IMR-90 (cell line): ENCODE measurements at places on chromosomes 6 and 20.

GRCh38 chr20:10792291-10792690 is 118.5 kb upstream of the JAG1 start:
- H3K4me3 ChIP-seq, result no peak overlapping the region
- H3K4me1 ChIP-seq, result peaks cover 2% of the 10 kb centered on the region; the same call in 1 of the 2 replicates
- no peak overlapping the region for H3K27ac ChIP-seq
- peaks cover 3% of the 10 kb centered on the region; the same call in 1 of the 2 replicates for H3K27me3 ChIP-seq

DNA sequence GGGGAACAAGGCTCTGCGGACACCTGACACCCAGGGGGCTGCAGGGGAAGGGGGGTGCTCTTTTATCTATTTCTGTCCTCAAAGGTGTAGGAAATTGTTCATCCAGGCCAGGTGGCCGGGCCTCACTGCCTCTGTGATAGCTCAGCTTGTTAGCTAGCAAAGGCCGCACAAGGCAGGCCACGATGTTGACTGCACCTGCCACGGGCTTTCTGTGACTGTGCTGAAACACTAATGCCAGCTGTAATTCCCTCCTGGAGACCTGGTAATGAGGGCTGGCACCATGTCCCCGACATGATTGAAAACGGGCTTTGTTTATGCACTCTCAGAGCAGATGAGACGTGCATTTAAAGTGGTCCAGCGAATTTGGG is 61.4 kb upstream of the APCDD1L start:
- no peak overlapping the region for H3K27ac ChIP-seq
- no peak for DNase-seq
- no peak overlapping the region for H3K4me3 ChIP-seq
- no peaks in the 10 kb centered on the region for H3K36me3 ChIP-seq
- H3K4me1 ChIP-seq, result peaks cover 6% of the 10 kb centered on the region

DNA sequence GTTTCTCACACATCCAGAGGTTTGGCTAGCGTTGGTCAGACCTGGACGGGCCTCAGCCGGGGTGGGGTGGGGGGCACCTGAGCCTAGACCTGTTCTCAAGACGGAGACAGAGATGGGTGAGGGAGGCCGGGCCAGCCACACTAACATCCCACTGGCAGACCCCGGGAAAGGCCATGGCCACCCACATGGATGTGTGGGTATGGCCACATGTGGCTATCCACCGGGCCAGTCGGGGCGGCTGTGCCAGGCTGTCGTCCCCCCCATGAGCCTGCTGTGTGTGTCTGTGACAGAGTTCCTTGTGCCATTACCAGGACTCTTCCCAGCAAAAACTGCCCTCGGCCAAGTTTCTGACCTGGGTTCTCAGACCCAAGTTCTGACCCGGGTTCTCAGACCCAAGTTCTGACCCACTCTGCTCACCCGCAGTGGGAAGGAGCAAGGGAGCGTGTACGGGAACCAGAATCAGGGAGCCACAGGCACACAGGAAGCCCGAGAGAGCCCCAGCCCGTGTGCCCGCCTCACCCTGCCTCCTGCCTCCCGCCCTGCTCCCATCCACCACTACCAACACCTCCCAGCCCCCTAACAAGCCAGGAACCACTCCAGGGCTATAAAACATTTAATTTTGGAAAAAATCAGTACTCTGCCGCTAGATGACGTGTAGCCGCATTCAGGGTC is 255.5 kb downstream of the TAF4 start:
- H3K4me3 ChIP-seq, result no peak overlapping the region
- no peaks in the 10 kb centered on the region for H3K36me3 ChIP-seq
- H3K27ac ChIP-seq, result no peak overlapping the region
- DNase-seq, result no peak
- H3K27me3 ChIP-seq, result peaks cover 6% of the 10 kb centered on the region; the same call in 1 of the 2 replicates

- no peak overlapping the region for H3K27ac ChIP-seq
- peak; percentile 47 for DNase-seq
- peaks cover 12% of the 10 kb centered on the region for H3K4me1 ChIP-seq
- H3K27me3 ChIP-seq, result no peaks in the 10 kb centered on the region
- H3K36me3 ChIP-seq, result no peaks in the 10 kb centered on the region; the same call in 1 of the 2 replicates
These were observed 6.6 kb downstream of the APOBEC2 start for GRCh38 chr6:41059556-41059955.

DNA sequence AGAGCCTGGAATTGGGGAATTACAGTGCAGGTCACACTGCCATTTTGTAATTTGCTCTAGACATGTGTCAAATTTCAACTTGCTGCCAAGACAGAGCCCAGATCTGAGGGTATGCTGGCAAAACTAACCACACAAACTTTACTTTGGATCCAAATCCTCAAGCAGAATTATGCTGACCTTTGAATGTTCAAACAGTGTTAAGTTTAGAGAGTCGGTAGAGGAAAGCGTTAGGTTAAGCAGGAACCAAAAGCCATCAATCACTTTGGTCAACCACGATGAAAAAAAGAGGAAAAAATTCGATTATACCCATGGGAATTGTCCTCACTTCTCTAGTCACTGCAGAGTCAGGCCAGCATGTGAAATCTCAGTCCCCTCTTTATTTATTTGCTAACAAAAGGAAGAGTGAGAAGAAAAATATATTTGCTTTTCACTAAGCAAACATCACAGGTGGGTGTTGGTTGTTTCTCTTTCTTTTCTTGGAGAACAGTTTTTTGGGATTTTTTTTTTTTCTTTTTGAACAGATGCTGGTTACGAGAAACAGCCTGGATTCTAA is 105.1 kb upstream of the ADGRF1 start:
- no peak for DNase-seq
- H3K4me1 ChIP-seq, result peaks cover 16% of the 10 kb centered on the region
- no peak overlapping the region for H3K27ac ChIP-seq
- H3K36me3 ChIP-seq, result no peaks in the 10 kb centered on the region
- H3K4me3 ChIP-seq, result no peak overlapping the region
- no peaks in the 10 kb centered on the region for H3K27me3 ChIP-seq

DNA sequence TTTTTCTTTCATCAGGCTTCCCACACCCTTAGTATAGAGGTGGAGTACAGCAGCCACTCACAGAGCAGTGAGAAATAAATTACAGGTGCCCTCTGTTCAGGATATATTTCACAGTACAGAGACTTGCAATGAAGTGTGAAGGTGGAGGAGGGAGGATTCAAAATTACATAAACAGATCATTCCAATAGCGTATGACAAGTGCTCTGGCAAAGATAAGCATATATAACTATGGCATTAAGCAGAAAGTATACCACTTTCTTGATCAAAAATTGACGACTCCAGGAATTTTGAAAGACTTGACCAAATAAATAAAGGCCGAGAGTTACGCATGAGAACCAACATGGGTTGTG is 108.7 kb downstream of the GPX5 start:
- no peak overlapping the region for H3K4me3 ChIP-seq
- no peak for DNase-seq
- no peak overlapping the region for H3K27ac ChIP-seq
- no peaks in the 10 kb centered on the region for H3K4me1 ChIP-seq
- H3K36me3 ChIP-seq, result no peaks in the 10 kb centered on the region

DNA sequence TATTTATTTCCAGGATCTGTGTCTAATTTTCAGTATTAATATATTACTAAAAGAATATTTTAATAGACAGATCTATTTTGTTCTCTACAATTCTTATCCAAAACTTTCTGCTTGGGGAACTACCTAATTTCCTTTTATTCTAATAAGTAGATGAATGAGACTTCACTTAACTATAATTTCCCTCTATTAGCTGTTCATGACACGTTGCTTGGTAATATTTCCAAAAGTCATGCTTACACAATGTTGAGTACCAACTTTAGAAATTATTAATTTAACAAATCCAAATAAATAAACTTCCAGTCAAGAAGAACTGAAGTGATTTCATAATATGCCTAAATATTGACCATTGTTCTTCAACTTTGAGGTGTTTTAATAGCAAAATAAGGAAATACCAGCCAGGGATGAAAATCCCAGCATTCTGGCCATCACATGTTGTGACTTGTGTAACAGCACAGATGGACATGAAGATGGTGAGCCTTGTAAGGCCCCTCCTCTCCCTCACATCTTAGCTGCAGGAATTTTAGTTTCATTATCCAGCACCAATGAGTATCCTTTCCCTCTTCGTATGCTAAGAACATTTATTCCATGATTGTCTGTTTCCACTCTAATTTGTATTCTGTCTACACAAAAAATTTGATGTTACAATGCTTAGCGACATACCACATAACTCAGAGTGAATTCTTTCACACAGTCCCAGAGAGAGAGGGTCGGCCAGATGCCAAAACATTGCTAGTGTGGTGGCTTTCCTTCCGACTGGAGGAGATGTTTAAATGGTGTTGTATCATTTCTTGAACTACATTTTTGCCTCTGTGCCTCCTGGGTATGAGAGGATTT is 137.5 kb downstream of the FOXA2 start:
- no peaks in the 10 kb centered on the region for H3K4me1 ChIP-seq
- H3K27ac ChIP-seq, result no peak overlapping the region
- H3K4me3 ChIP-seq, result no peak overlapping the region
- DNase-seq, result no peak
- H3K27me3 ChIP-seq, result no peaks in the 10 kb centered on the region
- no peaks in the 10 kb centered on the region for H3K36me3 ChIP-seq

DNA sequence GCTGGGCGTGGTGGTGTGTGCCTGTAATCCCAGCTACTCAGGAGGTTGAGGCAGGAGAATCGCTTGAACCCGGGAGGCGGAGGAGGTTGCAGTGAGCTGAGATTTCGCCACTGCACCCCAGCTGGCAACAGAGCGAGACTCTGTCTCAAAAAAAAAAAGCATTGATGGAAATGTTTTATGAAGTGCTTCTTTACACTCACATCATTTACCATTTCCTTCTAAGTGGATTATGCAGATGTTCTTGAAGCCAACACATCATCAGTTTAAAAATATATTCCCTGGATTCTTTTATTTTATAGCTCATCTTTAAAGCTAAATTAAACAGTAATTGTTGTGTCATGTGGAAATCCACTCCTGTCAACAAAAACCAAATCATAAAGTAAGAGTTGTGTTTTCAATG is 35.9 kb upstream of the HDDC2 start:
- H3K4me1 ChIP-seq, result no peaks in the 10 kb centered on the region
- DNase-seq, result no peak
- no peaks in the 10 kb centered on the region for H3K36me3 ChIP-seq

DNA sequence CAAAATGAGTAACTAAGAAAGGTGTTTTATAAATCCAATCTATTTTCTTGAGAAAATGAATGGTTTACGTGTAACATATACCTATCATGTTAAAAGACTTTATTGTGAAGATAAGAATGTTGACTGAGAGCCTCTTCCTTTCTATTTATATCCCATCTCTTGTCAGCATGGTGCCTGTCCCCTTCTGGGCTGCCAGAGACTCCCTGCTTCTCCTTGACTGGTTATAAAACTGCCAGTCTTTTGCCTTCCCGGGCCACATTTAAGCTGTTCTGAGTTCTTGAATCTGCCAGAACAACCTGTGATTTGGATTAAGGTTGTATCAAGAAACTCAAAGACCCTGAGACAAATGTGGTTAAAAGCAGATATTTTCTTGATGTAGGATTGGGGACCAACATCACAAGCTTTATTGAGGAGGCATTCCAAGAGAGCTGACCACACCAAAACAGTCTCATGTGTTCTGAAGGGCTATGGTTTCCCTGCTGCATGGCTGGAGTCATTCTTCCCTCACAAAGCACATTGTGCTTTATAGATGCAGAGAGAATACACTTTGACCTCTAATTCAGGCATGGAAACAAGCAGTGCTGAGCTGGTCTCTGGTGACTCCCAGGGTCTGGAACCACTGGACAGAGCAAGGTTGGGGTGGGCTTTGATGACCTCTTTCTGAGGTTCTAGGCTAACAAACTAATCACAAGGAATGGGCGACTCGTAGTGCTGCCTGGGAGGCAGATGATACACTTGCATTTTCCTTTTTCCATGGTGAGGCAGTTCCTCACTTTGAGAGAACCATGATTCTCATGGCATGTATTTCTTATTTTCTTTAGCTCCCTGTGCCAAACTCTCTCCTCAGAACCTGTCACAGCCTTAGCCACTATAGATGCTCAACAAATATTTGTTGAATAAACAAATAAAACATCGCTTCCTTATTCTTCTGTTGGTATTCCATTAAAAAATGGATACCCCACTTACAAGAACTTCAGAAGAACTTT is 205.0 kb upstream of the PREP start:
- peak overlapping the region; percentile 75 for H3K27ac ChIP-seq
- H3K27me3 ChIP-seq, result no peaks in the 10 kb centered on the region
- no peaks in the 10 kb centered on the region for H3K36me3 ChIP-seq
- H3K4me1 ChIP-seq, result peaks cover 20% of the 10 kb centered on the region

DNA sequence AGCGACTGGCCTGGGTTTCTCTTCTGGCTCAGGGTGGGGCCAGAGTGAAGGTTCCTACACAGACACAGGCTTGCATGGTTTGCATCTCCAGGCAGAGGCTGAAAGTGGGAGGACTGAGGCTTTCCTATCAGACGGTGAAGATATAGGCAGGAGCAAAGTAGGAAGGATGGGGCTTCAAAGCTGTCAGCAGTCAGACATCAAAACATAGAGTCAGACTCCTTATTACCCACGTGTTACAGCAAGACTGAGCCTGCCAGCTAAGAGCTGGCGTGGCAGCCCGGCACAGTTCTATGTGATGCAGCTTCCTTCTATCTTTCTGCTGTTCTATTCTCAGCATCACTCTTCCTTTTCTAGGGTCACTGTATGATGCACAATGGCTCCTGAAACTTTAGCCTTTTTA is 445.1 kb downstream of the DOK5 start:
- H3K4me1 ChIP-seq, result no peaks in the 10 kb centered on the region
- no peak for DNase-seq
- H3K27ac ChIP-seq, result no peak overlapping the region
- H3K36me3 ChIP-seq, result no peaks in the 10 kb centered on the region

DNA sequence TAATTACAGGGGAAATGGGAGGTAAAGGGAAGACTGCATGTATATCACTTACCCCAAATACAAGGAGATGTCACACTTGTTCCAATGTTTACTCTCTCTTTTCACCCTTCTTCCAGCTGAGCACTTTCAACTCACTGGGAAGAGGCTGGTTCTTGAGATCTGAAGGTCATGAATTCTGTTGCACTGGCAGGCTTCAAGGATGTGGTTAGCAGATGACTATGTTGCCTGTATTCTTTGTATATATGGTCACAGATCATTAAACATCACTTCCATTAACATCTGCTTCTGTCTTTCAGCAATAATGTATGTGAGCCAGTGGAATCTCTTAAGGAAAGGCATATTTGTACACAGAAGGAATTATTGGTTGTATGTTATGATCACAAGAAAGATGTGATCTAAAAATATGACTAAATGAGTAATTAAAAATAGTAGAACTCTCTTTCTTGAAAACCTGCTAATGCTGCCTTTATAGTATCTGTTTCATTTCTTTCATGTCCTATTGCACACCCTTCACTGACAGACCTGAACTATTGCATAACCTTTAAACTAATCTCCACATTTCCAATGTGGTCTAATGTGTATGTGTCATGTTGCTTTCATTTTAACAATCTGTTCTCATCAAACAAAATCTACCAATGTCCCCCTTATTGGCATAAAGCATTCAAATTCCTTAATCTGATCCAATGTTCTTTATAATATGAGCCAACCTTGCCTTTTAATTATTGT is 131.4 kb upstream of the EPHA7 start:
- H3K4me1 ChIP-seq, result no peaks in the 10 kb centered on the region
- H3K27ac ChIP-seq, result no peak overlapping the region
- no peak overlapping the region for H3K4me3 ChIP-seq
- H3K36me3 ChIP-seq, result no peaks in the 10 kb centered on the region
